ENCODE measurements at places on chromosomes 1 and 21.

GRCh38 chr1:14267991-14268390 lies 330.5 kb upstream of the KAZN start:
- DNase-seq: no peak

DNA sequence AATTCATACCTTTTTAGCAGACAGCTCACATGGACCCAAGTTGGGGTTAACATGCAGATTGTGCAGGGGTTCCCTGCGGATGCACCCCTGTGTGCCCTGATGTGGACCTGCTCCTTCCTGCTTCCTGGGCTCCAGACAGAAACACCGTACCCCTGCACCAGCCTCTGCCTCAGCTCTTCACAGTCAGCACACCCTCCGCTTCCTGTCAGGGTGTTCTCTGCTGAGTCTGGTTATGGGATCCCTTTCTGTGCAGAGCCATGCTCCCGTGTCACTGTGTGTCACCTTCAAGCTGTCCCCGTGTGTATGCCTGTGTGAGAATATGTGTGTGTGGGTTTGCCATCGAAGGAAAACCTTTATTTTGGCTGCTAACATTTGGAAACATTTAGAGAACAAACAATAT lies 48.7 kb upstream of the KCNJ15 start:
- DNase-seq: no peak

GRCh38 chr1:51553911-51554310 lies 34.8 kb upstream of the EPS15 start:
- DNase-seq: no peak

GRCh38 chr1:17877896-17878295 lies 122.8 kb downstream of the ACTL8 start:
- DNase-seq: no peak

- DNase-seq: no peak
These were observed 1183.4 kb downstream of the AMY1C start for GRCh38 chr1:104932949-104933679.

GRCh38 chr1:151867765-151868411 lies 14.4 kb upstream of the THEM5 start:
- no peak for DNase-seq

DNA sequence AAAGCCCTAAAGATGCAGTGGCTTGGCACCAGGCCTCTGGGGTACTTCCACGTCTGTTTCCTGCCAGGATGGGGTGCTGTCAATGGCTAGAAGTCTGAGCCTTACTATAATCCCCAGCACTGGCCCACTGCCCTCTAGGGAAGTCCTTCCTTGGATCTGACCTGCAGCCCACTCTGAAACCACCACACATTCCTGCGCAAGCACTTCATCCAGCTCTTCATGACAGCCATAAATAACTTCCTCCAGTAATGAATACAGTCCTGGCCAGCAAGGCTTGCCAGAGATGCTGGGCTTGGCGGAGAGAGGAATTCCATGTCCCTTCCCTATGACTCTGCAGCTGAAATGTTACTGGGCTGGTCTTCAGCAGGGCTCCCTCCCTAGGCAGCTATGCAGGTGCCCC lies 32.6 kb downstream of the ALPL start:
- no peak for DNase-seq

DNA sequence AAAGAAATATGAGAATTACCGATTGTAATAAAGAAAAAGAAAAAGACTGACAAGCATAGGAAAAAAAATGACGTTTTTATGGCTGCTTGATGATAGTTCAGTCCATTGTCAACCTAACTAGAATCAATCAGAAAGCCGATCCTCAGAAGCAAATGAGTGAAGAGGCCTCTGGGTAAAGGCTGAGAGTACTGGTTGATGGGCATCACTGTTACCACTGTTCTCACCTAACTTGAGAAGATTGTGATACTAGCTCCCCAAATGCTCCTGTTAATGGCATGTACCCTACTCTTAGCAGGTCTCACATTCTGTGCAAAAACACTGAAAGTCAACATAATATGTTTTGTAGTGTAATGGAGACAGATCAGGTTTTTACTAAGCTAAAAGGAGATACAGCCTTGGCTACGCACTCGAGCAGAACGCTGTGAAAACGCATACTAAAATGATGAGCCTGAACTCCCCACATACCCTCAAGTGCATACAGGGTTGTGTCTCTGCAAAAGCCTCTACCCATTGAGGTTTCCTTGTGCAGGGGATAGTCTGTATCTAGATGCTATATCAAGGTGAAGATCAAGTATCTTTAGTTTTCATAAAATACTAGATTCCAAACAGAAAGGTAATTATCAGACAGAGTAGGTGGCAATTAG lies 554.6 kb downstream of the SMYD3 start:
- no peak for DNase-seq

DNA sequence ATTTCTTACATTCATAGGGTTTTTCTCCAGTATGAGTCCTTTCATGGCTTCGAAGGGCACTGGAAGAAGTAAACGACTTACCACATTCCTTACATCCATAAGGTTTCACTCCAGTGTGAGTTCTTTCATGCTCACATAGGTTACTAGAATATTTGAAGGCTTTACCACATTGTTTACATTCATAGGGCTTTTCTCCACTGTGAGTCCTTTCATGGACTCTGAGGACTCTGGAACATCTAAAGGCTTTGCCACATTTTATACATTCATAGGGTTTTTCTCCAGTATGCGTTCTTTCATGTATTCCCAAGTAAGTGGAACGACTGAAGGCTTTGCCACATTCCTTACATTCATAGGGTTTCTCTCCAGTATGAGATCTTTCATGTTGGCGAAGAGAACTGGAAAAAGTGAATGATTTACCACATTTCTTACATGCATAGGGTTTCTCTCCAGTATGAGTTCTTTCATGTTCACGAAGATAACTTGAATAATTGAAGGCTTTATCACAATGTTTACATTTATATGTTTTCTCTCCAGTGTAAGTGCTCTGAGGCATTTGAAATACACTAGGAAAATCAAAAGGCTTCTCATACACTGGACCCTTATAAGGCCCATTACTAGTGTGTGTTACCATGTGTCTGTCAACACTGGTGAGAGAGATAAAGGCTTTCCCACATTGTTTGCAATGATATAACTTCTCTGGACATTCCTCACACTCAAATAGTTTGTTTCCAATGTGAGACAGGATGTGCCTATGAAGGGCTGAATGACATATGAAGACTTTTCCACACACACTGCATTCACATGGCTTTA lies 29.9 kb upstream of the ZNF695 start:
- DNase-seq: no peak

DNA sequence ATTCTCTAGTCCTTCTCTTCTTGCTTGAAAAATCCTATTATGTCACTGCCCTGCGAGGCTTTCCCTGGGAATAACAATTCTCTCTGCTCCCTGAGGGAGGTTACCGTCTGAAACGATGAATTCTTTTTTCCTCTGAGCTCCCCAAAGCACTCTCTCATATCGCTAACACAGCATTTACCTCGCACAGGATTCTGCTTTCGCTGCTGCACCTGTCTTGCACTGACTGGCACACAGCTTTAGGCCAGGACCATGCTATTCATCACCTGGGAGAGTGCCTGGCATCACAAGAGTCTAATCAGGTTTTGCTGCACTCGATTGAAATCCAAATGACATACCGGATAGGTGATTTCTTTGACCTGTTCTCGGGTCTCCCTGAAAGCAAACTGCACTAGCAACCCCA lies 52.8 kb upstream of the GNG4 start:
- no peak for DNase-seq

DNA sequence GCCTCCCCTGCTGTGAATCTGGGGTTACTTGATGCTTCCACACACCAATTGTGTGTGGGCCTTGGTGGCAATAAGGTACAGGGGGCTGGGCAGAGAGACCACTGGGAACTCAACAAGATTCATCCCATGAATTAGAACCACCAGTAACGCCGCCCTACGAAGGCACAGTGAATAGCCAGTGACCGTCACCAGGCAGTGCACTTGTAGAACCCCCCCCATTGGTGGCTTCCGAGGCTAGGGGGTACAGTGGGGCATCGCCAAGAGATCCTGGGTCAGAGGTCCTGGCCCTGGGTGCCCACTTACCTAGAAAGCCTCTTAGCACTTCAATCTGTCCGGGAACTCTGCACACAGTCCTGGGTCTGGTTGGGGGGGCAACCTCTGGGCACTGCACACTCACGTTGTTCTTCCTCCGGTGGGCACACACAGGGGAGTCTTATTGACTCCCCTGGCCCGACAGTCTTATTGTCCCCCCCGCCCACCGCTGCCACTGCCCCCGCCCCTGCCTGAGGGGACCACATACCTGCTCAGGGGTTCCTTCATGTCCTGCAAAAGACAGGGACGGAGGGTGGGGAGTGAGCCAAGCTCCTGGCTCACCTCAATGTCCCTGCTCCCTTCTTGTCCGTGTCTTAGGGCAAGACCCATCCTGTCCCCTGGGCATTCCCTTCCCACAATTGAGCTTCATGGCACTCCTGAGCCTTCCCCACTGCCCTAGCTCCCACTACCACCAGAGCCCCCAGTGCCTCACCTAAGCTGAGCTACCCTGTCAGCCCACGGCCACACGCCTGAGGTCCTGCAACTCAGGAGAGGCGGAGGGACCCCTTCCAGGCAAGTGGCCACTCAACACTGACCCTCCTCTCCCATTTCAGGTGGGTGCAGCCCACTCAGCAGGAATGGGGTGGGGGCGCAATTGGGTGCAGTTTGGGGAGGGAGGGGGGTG lies 2.5 kb upstream of the TRIM11 start:
- no peak for DNase-seq

- DNase-seq: no peak
These were observed 66.2 kb upstream of the WDR26 start for GRCh38 chr1:224500796-224501195.

Data from activated T-cell treated with anti-CD3 and anti-CD28 coated beads for 24 hours (primary cell).